ENCODE measurements at places on chromosomes 7 and 10.

DNA sequence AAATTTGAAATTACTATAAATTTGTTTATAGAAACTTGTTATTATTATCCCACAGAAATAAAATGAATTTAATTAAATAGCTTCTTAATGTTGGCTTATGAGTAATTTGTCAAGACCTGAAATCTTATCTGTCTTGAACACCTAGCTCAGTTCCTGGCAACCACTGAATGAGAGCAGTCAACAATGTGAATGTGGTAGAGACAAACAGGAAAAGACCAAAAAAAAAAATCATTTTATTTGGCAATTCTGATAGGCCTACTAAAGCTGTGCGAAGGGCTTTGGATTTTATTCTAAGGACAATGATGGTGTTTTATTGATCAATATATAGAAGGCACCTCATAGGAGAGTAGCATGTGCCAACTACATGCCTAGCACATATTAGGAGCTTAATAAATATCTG, 127.8 kb upstream of the RSU1 start:
- no peak for ATAC-seq

DNA sequence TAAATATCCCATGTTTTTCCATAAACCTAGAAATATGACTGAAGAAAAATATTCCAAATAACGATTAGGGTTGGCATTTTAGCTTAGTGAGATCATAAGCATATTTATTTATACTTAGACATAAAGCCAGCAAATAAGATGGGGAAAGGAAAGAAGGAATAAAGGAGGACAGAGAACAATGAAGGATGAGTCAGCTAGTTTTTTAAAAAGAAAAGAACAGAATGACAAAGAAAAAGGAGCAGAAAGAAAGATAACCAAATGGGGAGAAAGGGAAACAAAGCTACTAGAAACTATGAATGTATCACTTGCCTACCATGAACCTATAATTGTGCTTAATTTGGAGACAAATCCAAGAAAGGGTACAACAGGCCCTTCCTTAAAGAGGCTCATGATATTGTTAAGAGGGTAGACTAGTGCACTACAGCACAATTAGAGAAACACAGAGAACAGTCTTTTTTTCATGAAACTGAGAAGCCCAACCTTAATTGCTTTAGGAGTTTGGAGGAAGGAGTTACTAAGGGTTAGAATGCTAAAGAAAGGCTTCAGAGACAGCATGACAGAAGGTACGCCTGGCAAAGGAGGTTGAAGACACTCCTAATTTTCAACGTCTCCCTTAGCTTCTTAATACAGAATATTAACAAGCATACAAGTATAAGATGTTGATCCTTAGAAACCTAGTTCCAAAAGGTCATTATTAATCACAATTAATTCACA, 23.9 kb downstream of the HERPUD2 start:
- no peak for ATAC-seq

DNA sequence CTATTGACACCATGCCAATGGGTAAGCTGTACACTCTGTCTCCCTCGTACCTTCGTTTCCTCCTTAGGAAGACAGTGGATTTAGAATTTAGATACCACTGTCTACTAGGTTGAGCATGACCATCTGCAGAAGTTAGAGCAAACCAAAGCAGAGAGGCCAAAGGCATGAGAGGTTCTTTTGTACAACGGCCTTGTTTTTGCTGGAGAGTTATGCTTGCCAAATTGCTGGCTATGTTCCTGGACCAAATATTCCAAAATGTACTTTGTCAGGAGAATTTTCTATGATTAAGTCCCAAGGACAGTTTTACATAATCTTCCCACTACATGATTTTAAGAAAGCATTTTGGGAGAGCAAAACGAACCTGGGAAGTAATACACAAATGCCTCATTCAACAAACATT, 47.9 kb upstream of the PLCE1 start:
- no peak for ATAC-seq

- ATAC-seq, result no peak
Measured at GRCh38 chr10:103784723-103785418, 70.5 kb downstream of the SH3PXD2A start.

DNA sequence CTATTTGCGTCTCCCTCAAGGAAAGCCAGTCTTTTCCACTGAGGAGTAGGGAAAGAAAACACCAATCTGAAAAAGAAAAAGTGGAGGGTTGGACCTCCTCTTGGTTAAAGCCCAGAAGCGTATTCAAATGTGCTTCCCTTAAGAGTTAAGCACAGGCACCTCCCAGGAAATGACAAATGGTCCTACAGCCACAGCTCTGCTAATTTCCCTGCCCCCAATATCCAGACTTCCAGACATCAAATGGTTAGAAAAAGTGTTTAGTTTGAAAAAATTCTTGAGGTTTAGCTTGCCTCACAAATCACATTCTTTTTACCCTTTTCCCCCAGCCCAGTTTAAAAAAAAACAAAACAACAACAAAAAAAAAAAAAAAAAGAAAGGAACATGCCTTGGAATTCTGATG, 19.0 kb upstream of the COL1A2 start:
- peak; percentile 71 for ATAC-seq

DNA sequence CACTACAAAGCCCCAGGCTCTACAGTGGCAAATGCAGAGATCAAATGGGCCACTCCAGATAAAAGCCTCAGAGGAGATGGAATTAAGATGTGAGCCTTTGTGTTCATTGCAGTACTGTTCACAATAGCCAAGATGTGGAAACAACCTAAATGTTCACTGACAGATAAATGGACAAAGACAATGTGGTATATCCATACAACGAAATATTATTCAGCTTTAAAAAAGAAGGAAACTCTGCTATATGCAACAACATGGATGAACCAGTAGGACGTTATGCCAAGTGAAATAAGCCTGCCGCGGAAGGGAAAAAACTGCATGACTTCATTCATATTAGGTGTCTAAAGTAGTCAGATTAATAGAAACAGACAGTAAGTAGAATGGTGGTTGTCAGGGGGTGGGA, 170.5 kb upstream of the TBX20 start:
- no peak for ATAC-seq

DNA sequence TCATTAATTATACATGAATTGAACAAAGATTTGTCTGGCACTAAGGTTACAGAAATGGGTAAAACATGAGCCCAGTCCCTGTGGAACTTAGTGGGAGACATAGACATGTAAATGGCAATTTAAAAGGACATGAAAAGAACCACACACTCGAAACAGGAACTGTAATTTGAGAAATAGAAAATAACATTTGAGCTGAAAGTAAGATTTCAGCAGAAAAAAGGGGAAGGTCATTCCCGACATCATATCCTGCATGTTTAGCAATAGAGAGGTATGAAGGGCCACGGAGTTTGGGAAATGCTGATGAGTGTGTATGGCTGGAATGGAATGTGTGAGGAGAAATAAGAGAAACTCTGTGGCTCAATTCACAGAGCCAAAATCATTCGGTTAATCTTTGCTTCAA, 175.4 kb upstream of the AHR start:
- peak; percentile 41 for ATAC-seq

DNA sequence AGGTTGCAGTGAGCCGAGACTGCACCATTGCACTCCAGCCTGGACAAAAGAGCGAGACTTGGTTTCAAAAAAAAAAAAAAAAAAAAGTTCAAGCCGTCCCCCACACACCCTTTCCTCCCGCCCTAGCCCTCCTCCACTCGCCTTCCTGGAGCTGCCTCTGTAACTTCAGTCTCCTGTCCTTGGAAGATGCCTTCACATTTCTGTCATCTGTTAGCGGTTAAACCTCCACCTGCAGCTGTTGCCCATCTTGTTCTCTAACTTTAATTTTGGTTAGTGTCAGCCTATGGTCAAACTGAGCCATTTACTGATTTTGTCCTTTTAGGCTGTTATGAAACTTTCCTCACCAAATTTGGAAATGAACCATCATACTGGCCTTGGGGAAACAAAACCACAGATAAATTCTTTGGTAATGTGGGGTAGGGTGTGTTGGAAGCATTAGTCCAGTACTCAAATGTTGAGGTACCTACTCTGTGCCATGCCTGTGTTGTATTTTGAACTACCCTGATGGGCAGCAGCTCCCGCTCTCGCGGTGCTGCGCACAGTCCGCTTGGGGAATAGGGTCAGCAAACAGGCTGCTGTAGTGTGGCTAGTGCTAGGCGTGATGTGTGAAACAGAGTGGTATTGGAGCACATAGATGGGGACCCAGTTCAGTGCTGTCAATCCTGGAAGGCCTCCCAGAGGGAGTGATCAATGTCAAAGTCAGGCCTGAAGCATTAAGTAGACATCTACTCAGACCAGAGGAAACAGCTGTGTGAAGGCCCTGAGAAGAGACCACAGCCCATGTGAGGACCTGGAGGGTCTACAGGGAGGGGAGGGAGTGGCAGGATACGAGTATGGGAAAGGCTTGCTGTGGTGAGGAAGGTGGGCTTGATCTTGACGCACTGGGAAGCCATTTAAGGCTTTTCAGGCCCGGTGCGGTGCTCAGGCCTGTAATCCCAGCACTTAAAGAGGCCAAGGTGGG, 26.9 kb downstream of the SFXN4 start:
- no peak for ATAC-seq

- no peak for ATAC-seq
Measured at GRCh38 chr7:98051118-98051744, 55.4 kb upstream of the LMTK2 start.

DNA sequence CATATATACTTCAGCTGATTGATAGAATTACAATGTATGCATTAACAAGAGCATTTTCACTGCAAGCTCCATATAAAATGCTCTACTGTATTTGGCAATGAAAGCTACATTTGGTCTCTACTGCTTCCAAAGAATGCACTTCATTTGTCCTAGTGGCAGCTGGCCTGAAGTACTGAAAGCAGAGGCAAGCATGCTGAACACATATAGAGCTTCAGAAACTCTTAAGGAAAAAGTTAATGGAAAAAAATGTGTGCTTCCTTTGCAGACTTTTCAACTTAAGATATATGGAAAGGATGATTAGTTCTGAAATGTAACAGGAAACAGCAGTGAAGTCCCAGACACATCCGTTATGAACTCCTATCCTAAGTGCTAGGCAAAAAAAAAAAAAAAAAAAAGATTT, 537.1 kb upstream of the POM121L12 start:
- no peak for ATAC-seq

GRCh38 chr10:95236068-95236903, 42.2 kb downstream of the ACSM6 start:
- no peak for ATAC-seq
